Activated CD8-positive, alpha-beta memory T cell treated with anti-CD3 and anti-CD28 coated beads for 1 hour (primary cell): ENCODE measurements at places on chromosomes 12 and 14.

- DNase-seq, result no peak
These were observed 108.2 kb downstream of the PDE3A start for GRCh38 chr12:20476551-20476950.

GRCh38 chr12:4221258-4221620, 52.3 kb upstream of the CCND2 start:
- DNase-seq, result no peak

GRCh38 chr12:8037046-8037663, 4.6 kb downstream of the FOXJ2 start:
- DNase-seq, result no peak

DNA sequence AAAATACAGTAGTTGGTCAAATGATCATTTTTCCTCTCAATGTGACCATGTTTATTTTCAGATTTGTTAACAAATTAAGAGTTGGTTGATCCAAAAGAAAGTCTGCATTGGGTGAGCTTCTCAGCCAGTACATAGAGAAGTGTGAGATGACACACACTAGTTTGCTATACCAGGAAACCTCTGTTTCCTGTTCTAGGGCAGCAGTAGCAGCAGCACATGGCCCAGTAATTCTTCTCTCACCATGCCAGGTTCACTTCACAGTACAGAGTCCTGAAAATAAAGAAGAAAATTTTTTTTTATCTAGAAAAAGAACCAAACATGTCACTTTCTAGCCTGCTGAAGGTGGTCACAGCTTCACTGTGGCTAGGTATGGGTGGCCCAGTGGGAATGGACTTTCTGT, 250.2 kb upstream of the OR4E1 start:
- no peak for DNase-seq

DNA sequence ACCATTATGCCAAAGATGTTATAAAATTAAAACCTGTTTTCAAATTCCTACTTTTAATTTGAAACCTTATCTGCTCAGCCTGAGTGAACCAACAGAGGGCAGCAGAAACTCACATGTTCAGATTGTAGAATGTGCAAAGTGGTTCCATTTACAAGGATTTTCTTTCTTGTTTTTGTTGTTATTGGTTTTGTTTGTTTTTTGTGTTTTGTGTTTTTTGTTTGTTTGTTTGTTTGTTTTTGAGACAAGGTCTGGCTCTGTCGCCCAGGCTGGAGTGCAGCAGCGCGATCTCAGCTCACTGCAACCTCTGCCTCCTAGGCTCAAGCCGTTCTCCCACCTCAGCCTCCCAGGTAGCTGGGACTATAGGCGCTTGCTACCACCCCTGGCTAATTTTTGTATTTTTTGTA, 22.8 kb upstream of the GARIN2 start:
- DNase-seq, result no peak

GRCh38 chr12:78269620-78270019, 438.9 kb downstream of the NAV3 start:
- DNase-seq, result no peak

- no peak for DNase-seq
These were observed 123.6 kb downstream of the SMOC1 start for GRCh38 chr14:70002589-70003346.

- no peak for DNase-seq
These were observed 29.0 kb upstream of the SMUG1 start for GRCh38 chr12:54217774-54218241.

- DNase-seq, result no peak
These were observed 103.7 kb downstream of the SCARB1 start for GRCh38 chr12:124759841-124760503.

DNA sequence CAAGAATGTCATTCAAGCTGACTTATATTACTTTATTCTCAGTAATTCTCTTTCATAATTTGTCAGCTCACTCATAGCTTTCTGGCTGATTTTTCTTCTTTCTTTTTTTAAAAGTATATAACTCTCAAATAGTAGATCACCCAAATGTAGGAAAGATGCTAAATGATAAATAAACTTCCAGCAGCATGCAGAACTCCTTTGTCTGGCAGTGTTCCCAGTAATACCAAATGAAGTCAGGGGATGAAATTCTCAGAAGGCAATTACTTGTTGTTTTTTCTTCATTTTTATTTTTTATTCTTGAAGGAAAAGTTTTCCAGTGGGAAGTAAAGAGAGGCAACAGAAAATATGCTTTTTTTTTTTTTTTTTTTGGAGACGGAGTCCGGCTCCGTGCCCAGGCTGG, 133.3 kb upstream of the SLCO1C1 start:
- DNase-seq, result no peak

DNA sequence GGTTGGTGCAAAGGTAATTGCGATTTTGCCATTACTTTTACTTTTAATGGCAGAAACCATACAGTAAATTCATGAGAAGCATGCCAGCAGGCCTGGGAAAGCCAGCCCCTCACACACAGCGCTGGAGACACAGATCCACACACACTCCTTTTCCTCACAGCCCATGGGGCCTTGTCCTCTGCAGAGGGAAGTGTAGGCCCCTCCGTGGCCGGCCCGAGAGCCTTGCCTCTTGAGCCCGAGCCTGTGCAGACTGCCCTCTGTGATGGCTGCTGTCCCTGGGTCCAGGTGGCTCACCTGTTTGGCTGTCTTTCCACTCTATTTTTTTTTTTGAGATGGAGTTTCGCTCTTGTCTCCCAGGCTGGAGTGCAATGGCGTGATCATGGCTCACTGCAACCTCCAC, 39.3 kb downstream of the XRCC3 start:
- DNase-seq, result no peak

GRCh38 chr12:8904665-8905064, 9.6 kb upstream of the PHC1 start:
- no peak for DNase-seq

GRCh38 chr12:33000016-33000415, 103.4 kb upstream of the PKP2 start:
- no peak for DNase-seq

- DNase-seq, result no peak
These were observed 3.6 kb upstream of the STXBP6 start for GRCh38 chr14:25053585-25053984.

DNA sequence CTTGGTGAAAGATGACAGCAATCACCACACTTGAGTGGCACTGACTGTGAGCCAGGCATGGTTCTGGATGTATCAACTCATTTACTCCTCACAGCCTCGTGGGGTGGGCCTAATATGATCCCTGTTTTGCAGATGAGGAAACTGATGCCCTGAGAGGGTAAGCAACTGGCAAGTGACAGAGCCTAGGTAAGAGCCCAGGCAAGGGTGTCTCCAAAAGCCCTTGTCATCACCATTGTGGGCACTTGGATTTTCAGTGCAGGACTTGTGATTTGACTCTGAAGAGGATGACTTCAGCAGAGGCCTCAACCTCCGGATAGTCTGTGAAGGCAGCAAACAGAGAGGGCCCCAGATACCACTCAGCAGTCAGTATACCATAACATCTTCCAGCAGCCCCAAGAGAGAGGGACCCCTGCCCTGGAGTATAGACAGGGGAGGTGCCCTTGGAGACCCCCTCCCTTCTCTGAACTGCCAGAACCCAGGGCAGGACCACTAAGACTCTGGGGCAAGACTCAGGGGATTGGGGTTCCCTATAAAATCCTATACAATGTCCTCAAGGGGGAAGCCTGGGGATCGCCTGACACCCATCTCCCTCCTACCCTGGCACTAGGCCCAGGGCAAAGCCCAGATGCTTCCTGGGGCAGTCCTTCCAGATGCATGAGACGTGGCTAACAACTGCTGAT, 7.1 kb upstream of the KRT5 start:
- no peak for DNase-seq

- no peak for DNase-seq
These were observed 1.8 kb downstream of the TM7SF3 start for GRCh38 chr12:27012239-27012981.

GRCh38 chr12:109440851-109441490, 36.1 kb downstream of the KCTD10 start:
- DNase-seq, result no peak

DNA sequence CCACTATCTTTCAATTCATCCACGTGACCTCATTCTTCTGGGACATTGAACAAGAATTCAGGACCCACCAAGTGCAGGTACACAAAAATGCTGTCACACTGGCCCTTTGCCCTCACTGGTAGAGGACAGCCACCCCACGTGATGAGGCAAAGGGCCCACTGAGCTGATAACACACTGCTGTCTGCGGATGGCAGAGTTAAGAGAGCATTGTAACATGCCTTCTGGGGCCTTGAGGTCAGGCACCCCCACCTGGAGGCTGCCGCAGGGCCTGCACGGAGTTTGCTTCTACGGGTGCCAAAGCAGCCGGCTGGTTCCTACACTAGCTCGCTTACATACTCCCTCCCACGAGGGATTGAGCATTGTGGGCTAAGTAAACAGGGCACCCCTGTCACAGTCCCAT, 101.0 kb downstream of the LRIG3 start:
- no peak for DNase-seq

DNA sequence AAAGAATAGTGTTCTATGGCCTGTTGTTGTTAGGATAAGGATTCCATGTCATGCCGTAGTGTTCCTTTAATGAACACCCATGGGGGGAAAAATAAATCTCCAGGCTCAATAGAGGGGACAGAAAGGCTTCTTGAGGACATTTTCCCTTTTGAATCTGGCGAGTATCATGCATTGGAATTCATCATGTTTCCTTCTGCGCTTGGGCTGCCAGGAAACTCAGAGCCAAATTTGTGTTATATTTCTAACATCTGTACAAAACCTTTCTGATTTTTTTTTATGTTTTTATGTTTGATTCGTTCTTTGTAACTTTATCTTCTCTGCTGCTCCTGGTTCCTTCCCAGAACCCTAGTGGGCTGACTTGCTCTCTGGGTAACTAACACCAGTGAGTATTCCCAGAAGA, 1163.3 kb downstream of the VRK1 start:
- DNase-seq, result no peak

DNA sequence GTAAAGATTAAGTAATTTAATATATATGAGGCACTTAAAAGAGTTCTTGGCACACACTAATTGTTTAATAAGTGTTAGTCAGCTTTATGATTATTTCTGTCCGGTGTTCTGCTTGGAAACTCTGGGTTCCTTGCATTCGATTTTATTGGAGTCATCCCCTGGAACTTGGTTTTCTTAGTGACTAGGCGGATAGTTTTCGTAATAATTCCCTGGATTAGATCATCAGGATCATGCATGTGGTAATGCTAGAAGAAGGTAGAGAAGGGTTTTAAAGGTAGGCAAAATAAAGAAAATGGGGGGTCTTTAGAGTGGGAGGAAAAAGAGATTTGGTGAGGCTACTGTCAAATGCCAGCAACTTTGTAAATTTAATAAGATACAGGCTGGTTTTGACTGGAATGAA, 88.4 kb downstream of the MYF5 start:
- no peak for DNase-seq

GRCh38 chr12:40969796-40970195, 218.3 kb upstream of the PDZRN4 start:
- no peak for DNase-seq

- no peak for DNase-seq
These were observed 250.2 kb downstream of the DACT1 start for GRCh38 chr14:58887931-58888330.

- DNase-seq, result peak; percentile 64
These were observed 12.0 kb upstream of the BLTP3B start for GRCh38 chr12:100154474-100155247.

DNA sequence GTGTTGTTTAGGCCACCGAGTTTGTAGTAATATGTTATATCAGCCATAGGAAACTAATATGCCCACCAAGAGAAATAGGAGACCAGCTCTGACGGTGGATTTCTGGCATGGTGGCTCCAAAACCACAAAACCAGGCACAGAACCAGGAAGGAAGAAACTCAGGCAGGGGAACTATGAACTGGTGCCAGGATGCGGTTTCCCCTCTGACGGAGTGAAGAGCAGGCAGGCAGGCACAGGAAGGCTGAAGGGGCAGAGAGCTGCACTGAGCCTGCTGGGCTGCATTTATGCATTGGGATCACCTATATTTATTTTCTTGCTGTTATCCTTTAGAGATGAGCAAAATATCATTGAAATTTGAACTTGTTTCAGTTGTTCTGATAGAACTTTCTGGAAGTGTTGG, 479.4 kb downstream of the VRK1 start:
- no peak for DNase-seq

- no peak for DNase-seq
These were observed 162.0 kb upstream of the LMNTD1 start for GRCh38 chr12:25715102-25715501.

GRCh38 chr12:107320929-107321631, 227.7 kb upstream of the CRY1 start:
- DNase-seq, result peak; percentile 70

DNA sequence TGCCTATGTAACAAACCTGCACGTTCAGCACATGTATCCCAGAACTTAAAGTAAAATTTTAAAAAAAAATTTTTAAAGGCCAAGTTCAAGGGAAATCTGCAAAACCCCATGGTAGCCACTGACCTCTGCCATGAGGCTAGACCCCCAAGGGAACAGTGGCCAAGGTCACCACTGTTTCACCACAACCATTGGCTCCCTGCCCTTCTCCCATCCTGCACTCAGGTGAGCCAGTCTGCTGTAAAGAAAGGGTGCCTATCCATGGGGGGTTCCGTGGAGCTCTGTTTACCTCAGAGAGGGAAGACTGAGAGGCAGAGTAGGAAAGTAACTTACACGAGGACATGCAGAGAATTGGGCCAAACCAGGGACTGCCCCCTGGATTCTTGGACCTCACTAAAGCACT, 38.6 kb downstream of the VWF start:
- no peak for DNase-seq

DNA sequence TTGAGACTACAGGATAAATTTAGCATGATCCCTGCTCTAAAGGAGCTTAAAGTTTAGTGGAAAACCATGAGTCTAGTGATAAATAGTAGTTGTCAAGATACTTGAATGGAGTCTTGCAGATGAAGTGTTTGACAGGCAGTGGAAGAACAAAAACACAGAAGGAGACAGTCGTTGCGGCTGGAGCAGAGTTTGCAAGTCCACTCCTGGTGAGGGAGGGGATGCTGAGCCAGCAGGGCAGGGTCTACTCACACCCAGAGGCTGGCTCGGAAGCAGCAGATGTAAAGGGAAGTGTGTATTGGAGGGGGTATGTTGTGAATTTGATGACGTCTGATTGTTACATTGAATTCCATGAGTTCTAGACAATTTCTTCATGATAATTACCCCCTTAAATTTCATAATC, 61.3 kb downstream of the TRAF3 start:
- no peak for DNase-seq

- DNase-seq, result no peak
These were observed 12.8 kb upstream of the FGF23 start for GRCh38 chr12:4392223-4392742.

GRCh38 chr12:30178916-30179315, 395.2 kb upstream of the TMTC1 start:
- no peak for DNase-seq

DNA sequence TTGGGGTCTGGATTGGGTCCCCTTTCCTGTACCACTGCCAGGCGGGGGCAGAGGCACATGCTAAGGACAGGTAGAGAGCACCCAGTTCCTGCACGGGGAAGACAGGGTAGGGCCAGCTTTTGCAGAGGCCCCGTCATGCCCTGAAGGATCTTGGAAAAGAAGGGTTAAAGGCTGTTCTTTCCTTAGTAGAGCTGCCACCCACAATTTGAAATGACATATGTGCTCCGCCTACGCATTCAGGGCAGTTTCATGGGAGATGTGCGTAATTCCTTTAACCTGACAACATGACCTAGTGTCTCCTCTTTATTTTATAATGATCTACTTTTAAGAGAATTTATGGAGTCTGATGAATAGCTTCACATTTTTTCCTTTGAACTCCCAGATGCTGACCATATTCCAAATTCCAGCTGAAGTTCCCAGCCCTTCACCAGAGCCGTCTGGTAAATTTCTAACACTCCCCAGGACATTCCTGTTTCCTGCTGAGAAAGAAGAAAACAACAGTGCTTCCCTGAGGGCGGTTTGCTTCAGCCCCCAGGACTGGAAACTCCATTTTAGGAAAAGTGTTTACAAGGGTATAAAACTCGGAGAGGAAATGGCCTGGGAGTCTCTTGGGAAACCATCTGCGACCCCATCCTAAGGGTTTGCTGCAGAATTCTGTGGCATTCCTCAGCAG, 58.9 kb upstream of the PLEKHG3 start:
- DNase-seq, result no peak
